ENCODE measurements at places on chromosomes 7 and 10. TPM values are rescaled to one million over a fixed set of nuclear protein-coding genes. Genes with fewer than 3 reads are reported as not detected.

Gene RAB19
- total RNA-seq = 1.3 TPM

Gene GHRHR
- not detected for total RNA-seq

Gene NANOS1
- total RNA-seq = 5.4 TPM

GRCh38 chr7:101877882-101878591, 60.6 kb downstream of the CUX1 start:
- no peak for DNase-seq

Gene FAM237B
- not detected for total RNA-seq

GRCh38 chr10:117752103-117752502, 209.6 kb downstream of the EMX2 start:
- no peak for DNase-seq

GRCh38 chr7:35035511-35035961, 1.7 kb downstream of the DPY19L1 start:
- peak; percentile 60 for DNase-seq

Gene ARHGEF35
- total RNA-seq = 10.8 TPM

- no peak for DNase-seq
Observed at GRCh38 chr7:37670436-37670835, 13.1 kb upstream of the GPR141 start.

DNA sequence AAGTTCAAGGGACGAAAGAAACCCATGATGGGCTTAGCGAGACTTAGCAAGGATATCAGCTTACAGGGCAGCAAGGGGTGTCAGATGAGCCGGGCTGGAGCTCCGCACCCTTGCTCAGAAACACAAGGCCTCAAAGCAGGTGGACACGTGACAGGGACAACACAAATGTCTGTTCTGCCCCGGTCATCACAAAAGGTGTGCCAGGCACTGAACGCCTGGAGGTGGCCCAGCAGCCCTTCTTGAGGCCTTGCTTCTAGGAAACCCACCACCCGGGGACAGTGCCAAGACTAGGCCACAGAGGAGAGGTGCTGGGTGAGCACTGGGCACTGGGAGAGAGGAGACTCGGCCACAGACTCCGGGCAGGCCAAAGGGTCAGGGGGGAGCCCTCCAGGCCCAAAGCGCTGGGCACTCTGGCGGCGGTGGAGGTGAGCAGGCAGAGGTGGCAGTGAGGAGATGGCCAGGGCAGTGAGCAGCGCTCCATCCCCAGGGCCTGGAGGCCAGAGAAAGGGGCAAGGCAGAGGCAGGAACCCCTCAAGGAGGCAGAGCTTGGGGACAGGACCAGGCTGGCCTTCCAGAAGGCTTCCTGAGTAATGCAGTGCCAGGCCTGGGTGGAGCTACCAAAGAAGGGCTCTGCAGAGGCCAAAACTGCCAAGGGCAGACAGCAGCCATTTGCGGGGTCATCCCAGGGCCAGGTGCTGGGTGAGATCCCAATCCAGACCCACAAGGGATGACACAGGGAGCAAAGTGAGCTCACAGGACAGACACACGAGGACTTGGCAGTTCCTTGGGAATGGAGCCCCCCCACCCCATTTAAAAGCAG, 22.7 kb downstream of the EBF3 start:
- no peak for DNase-seq

Gene PLCE1
- 11.4 TPM for total RNA-seq

- no peak for DNase-seq
Observed at GRCh38 chr7:70360557-70360956, 762.3 kb downstream of the AUTS2 start.

- DNase-seq = peak; percentile 87
Observed at GRCh38 chr10:60208676-60209269, 180.9 kb downstream of the ANK3 start.

DNA sequence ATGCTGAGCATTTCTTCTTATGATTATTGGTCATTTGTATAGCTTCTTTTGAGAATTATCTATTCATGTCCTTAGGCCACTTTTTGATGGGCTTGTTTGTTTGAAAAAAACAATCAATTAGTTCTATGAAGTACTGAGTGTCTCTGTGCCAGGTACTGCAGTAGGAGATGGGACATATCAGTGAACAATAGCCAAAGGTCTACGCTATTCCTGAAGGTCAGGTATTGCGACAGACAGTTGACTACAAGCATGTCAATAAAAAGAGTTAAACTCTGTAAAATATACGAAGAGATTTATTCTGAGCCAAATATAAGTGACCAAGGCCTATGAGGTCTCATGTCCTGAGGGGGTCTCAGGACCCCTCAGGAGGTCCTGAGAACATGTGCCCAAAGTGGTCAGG, 122.1 kb upstream of the NFE2L3 start:
- DNase-seq = no peak

Gene C10orf67
- total RNA-seq = 0.15 TPM

- DNase-seq = peak; percentile 67
Observed at GRCh38 chr7:141362580-141363435, 188.4 kb upstream of the AGK start.

DNA sequence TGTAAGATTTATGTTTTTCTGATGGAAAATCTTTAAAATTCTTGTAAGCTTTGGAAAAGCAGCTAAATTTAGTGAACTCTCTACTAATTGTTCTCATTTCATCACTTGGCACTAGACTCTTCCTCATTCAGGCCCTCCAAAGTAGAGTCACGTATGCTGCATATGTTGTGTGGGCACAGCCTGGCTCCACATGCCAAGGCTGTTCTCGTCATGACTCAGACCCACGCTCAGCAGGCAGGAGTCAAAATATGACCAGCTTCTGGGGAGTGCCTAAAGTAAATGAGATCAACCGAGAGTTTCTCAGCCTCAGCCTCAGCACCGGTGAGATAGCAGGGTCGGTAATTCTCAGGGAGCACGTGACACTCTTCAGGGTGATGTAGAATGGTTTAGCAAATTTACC, 1672.9 kb downstream of the REEP3 start:
- DNase-seq = peak; percentile 71

GRCh38 chr10:43682956-43683355, 34.3 kb upstream of the ZNF32 start:
- DNase-seq = no peak

DNA sequence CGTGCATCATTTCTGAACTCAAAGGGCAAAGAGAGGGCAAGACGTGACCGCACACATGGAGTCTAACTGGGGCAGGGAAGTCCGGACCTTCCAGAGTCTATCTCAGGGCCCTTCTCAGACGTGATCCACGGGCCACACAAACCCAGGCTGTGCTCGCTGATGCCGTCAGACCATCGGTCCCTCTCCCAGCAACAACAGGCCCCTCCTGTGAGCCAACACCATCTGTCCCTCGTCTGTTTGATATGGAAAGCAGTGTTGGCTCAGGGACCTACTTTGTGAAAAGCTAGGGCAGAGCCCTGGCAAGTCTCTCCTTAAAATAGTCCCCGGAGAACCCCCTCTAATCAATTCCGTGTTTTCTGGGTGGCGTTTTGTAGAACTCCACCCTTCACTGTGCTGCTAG, 208.8 kb downstream of the TCERG1L start:
- no peak for DNase-seq

DNA sequence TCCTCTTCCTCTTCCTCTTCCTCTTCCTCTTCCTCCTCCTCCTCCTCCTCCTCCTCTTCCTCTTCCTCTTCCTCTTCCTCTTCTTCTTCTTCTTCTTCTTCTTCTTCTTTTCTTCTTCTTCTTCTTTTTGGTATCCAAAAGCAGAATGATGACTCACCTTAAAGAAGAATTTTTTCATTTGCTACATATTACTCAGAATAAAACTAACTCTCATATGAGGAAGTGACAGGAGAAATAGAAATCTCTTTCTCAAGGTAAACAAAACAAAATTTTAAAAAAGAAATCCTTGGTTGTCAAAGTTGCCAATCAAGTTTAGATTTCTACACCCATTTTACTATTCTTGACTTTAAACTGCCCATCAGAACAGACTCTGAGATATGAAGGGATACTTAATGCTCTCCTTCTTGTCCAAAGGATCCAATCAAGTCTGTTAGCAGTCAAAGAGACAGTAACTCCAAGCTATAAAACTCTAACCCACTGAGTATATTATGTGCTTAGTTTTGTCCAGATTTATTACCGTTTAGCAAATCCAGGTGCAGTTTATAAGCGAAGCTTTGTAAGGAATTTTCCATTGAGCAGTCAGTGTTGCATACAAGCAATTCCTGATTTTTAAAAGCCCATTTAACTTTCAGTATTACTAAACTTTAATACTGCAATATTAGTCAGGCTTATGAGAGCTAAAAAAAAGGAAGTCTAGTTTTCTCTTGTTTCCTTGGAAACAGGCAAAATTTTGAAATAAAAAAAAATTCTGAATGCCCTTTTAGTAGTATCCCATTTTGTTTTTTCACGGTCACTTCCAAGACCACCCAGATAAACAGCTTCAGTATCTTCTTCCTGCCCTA, 43.1 kb upstream of the SNX13 start:
- peak; percentile 39 for DNase-seq

DNA sequence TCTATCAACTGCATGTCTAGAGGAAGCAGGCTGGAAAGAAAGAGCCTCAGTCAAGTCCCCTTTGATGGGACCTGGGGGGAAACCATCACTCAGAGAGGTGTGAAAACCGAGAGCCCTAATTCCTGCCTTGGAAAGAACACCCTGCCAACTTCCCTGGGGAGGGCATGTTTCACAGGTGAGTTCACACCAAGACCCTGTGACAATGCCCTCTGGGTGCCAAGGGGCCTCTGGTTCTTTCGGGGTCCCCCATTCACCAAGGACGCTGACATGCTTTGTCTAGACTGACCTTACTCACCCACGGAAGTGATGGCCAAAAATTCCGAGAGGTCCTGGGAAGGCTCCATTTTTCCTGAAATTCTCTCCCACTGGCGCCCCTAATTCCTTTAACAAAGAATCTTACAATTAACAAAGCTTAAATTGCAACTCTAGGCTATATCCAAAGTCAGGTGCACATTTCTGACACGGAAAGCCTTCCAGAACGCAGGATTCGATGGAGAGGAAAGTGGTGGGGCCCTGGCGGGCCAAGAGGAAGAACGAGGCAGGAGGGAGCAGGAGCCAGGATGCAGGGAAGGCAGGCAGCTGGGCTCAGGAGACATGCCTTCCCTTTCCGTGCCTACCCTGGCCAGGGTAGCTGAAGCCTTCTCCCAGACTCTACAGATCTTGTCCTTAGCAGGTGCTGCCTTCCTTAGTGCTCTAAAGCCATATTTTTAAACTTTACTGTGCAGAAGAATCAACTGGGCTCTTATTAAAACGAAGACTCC, 23.7 kb downstream of the VSTM4 start:
- no peak for DNase-seq

- no peak for DNase-seq
Observed at GRCh38 chr7:82694022-82694421, 250.4 kb upstream of the CACNA2D1 start.

DNA sequence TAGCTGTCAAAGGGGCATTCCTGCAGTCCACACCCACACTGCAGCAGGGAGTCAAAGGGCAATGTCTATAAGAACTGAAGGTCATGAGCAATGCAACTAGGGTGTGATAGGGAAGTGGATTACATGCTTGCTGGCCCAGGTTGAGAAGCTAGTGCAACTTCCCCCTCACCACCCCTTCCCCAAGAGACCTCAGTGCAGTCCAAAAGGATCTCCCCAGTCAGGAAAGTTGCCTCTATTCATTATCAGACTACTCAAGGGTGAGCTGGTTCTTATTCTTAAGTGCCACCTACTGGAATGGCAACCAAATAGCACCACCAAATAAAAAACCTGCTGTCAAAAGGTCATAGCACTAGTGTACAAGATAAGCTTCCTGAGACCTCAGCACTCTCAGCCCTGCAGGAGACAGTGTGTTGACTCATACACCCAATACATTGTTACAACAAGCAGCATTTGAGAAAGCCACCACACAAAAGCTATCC, 28.2 kb downstream of the MTERF1 start:
- peak; percentile 64 for DNase-seq

Gene GDF2
- not detected for total RNA-seq

- DNase-seq = no peak
Observed at GRCh38 chr10:15254808-15255648, 86.5 kb upstream of the NMT2 start.

DNA sequence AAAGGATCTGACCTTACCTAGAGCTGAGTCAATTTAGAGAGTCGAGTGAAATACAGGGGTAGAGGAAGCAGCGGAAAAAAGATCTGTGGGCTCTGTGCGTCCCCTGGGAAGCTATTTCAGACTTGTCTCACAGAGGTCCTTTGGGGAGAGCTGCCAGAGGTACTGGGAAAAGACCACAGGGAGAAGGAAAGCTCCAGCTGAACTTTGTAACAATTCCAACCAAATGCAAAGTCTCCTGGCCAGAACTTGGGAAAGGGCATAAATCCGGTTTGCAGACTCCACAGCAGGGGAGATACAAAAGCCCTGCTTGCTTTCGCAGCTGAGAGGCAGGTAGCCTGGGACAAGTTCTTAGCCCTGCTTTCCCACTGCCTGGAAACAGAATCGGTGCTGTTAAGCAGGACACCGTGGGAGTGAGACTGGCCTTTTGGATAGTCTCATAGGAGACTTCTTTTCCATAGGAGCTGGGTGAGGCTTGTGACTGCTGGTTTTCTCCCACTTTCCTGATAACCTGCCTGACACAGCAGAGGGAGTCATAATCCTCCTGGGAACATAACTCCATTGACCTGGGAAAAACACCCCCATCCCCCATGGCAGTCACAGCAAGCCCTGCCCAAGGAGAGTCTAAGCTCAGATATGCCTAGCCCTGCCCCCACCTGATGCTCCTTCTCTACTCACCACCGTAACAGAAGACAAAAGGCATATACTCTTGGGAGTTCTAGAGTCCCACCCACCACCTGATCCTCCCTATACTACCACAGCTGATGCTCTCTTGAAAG, 926.2 kb downstream of the KCNMA1 start:
- no peak for DNase-seq

DNA sequence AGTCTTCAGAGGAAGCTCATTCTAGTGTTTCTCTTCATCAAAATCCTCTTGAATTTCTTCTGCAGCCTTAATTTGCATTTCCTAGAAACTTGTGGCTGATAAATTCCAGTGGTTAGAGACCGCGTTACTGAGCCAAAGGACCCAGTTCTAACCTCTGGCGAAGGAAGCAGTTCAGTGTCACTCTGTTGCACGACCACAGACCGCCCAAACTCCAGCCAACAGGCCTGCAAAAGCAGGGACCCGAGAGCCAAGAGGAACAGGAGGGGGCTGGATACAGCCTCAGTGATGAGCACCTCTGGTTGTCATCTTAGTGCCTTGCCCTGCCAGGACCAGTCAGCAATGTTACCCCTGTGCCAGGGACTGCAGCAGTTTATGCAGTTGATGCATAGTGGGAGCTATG, 70.0 kb downstream of the AFAP1L2 start:
- DNase-seq = no peak

DNA sequence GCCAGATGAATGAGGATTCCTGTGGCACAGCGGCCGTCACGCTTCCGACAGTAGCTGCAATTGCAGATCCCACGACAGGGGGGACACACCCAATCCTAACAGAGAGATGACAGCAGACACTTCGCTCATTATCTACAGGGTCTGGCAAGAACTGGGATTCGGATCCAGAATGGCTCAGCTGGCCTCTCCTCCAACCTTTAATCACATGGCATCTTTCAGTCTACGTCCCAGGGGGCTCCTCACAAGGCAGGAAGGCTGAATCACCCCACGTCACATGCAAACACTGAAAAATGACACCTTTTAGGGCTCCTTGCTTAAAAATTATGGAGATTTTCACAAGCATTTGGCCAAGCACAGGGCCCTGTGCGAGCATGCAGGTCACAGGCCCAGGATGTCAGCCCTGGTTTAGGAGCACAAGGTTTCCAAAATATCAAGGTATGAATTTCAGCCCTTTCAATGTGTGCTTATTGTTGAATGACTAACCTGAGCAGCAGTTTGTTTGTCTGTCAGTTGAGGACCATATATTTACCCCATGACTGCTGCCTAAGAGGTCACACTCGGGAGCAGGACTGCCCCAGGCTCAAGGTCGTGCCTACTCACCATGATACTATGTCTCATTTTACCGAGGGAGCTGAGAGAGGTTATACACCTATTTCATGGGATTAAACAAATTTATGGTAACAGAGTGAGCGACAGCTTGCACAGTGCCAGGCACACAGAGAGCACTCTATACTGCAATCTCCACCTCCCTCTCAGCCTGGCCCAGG, 42.5 kb downstream of the CDCA7L start:
- no peak for DNase-seq
